ENCODE measurements at places on chromosomes 7 and 10.

GRCh38 chr10:120931423-120931822 lies 80.3 kb downstream of the WDR11 start:
- no peak for DNase-seq

GRCh38 chr7:28872226-28872625 lies 85.9 kb downstream of the TRIL start:
- no peak for DNase-seq

GRCh38 chr10:110443239-110444003 lies 54.3 kb upstream of the DUSP5 start:
- DNase-seq: no peak

DNA sequence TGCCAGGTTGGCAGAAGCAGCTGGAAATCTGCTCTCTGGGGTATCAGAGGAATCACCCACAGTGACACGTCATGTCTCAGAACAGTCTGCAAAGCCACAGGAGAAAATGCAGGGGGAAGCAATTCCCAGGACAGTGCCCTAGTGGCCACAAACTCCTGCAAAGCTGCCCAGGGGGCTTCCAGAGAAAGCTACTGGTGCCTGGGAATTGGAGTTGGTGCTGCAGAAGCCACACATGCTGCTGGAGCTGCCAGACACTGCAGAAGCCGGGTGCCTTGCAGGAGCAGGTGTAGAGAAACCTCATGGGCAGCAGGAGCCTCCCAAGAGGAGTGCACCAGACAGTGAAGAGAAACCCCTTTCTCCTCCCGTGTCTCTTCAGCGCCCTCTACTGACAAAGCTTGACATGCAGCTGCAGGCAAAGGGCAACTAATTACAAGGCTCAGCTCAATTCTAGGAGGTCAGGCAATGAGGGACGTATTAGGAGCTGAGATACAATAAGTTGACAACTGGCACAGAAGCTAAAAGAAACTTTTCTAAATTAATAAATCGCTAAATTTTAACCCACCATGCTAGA lies 30.2 kb upstream of the NUB1 start:
- no peak for DNase-seq

DNA sequence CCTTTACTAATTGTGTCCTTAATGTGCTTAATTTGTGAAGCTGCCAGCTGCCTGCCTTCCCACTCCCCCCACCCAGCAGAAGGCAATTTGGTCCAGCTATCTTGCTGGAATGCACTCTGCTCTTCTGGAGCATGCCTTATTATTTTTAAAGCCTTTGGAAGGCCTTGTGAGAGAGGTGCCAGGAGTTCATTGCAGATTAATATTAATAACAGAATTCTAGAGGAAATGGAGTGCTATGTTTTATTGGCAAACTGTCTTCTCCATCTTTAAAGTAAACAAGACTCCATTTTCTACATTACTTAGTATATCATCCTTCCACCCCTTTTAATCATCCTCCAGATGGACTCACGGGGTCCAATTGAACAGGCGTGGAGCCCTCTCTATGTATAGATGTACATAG lies 50.8 kb upstream of the ZNF32 start:
- DNase-seq: no peak

DNA sequence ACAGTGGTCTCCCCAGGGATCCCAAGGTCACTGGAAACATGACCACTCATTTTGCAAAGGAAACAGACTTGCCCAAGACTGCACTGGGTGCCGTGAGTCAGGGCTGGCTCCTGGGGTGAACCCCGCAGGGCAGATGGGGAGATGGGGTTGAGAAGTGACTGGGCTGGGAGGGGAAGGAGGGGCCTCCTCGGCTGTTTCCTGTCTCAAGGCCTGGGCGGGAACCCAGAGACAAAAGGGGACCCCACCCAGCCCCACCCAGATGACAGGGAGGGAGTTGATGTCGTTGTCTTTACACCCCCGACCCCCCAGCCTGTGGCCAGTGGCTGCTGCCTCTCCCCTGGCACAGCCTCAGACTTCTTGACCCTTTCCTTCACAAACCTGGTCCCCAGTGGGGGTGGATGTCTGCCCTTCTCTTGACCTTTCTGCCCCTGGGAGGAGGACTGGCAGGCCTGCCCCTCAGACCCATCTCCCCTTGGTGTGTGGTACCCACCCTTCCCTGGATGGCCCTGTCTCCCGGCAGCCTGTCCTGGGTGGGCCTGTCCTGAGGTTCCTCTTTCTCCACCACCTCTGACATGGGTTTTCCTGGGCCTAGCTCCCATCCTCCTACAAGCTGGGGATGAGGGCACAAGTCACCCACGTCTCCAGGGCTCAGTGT lies 1.4 kb downstream of the MYO1G start:
- DNase-seq: no peak

DNA sequence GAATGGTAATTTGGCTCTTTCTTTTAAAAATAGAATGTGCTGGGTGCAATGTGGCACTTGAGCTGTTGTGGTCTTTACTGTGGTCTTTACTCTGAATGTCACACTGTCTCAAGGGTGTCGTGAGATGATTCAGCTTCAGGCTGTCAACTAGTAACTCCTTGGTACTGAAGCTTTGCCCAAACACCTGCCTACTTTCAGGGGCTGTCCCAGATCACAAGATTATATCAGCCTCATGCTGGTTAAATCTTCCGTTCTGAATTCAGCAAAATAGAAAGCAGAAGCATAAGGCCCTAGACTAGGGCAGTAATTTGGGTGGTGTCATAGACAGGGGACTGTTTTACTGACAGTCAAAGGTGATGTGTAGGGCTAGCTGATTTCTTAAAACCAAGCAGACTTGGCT lies 110.9 kb downstream of the BAMBI start:
- no peak for DNase-seq

DNA sequence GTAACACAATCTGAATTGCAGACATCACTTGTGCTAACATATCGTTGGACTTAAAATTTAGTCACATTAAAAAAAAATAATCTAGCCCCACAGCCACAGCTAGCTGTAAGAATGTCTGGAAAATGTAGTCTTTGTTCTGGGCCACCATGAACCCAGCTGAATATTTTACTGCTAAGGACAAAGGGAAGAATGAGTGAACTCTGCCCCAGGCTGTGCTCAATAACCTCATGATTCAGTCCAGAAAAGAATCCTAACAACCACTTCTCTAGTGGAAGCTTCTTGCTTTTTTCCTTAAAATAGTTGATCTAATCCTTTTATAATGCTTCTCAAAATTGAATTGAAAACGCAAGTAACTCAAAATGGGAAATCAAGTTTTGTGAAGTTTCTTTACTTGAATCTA lies 25.6 kb upstream of the SOSTDC1 start:
- DNase-seq: no peak

- no peak for DNase-seq
Measured at GRCh38 chr7:97580205-97580604, 151.7 kb upstream of the TAC1 start.

DNA sequence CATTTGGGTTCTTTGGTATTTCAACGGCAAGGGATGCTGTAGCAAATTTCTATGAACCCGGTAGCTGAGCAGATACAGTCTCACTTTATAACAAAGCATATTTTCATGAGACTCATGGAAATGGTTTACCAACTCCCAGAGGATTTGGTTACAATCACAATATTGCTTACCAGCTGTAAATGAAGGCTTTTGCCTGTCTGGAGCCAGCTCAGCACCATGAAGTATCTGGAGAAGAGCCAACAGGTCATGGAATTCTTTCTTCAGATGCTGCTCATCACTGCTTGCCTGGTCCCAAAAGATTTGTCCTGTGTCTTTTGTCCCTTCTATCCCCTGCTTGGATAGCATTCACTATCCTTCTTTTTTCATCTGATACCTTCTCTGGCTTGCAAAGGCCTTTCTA lies 316.9 kb upstream of the PHYHIPL start:
- no peak for DNase-seq

- DNase-seq: no peak
Measured at GRCh38 chr10:94264085-94264484, 98.7 kb downstream of the NOC3L start.

GRCh38 chr7:157446322-157446721 lies 109.5 kb downstream of the DNAJB6 start:
- DNase-seq: no peak

GRCh38 chr7:108014747-108015682 lies 12.1 kb upstream of the LAMB1 start:
- DNase-seq: no peak
